ENCODE measurements at places on chromosomes 2 and 18. TPM values are rescaled to one million over a fixed set of nuclear protein-coding genes. Genes with fewer than 3 reads are reported as not detected.

PMAIP1 gene
- total RNA-seq = 2.9 TPM

HOXD12 gene
- total RNA-seq = not detected

OR6B2 gene
- total RNA-seq = not detected

ACADL gene
- total RNA-seq = 39.0 TPM

GNAL gene
- total RNA-seq = 3.2 TPM

NTSR2 gene
- 3.2 TPM for total RNA-seq

PDE11A gene
- 0.92 TPM for total RNA-seq

PPP4R3B gene
- 56.4 TPM for total RNA-seq

SERPINB13 gene
- not detected for total RNA-seq

RAB27B gene
- total RNA-seq = 0.05 TPM

BMP10 gene
- total RNA-seq = not detected

SP9 gene
- not detected for total RNA-seq

TNFAIP6 gene
- not detected for total RNA-seq

ALLC gene
- not detected for total RNA-seq

RAD51AP2 gene
- total RNA-seq = 0.10 TPM

POMC gene
- total RNA-seq = 1.9 TPM

CDH2 gene
- total RNA-seq = 11.2 TPM

LYPD6 gene
- total RNA-seq = 3.2 TPM

CD8B2 gene
- total RNA-seq = not detected

XDH gene
- 0.12 TPM for total RNA-seq

PLGLB2 gene
- 0.83 TPM for total RNA-seq

KCNG3 gene
- 2.3 TPM for total RNA-seq

IL1A gene
- total RNA-seq = 0.28 TPM

C2orf72 gene
- not detected for total RNA-seq

PLEK gene
- total RNA-seq = 1.9 TPM

LOXL3 gene
- 4.3 TPM for total RNA-seq

ANO7 gene
- 2.7 TPM for total RNA-seq

MOGAT1 gene
- not detected for total RNA-seq

TRIM54 gene
- total RNA-seq = 0.64 TPM

EGR4 gene
- total RNA-seq = not detected

RAB3GAP1 gene
- 44.3 TPM for total RNA-seq

PRSS56 gene
- 0.27 TPM for total RNA-seq

RAMP1 gene
- 27.1 TPM for total RNA-seq

RAPGEF4 gene
- 8.3 TPM for total RNA-seq

TXNDC9 gene
- total RNA-seq = 23.1 TPM

BZW1 gene
- 186 TPM for total RNA-seq

SLC35G4 gene
- not detected for total RNA-seq

POTEJ gene
- total RNA-seq = not detected

DSEL gene
- 6.9 TPM for total RNA-seq

FSIP2 gene
- total RNA-seq = 0.45 TPM

USP14 gene
- total RNA-seq = 47.4 TPM

IL37 gene
- total RNA-seq = not detected

LRP2 gene
- total RNA-seq = 13.4 TPM

Data from ovary (tissue), 10 donors.